Ureter (tissue), 1 donor: ENCODE measurements at places on chromosomes 6 and 20. TPM values are rescaled to one million over a fixed set of nuclear protein-coding genes. Genes with fewer than 3 reads are reported as not detected.

DNA sequence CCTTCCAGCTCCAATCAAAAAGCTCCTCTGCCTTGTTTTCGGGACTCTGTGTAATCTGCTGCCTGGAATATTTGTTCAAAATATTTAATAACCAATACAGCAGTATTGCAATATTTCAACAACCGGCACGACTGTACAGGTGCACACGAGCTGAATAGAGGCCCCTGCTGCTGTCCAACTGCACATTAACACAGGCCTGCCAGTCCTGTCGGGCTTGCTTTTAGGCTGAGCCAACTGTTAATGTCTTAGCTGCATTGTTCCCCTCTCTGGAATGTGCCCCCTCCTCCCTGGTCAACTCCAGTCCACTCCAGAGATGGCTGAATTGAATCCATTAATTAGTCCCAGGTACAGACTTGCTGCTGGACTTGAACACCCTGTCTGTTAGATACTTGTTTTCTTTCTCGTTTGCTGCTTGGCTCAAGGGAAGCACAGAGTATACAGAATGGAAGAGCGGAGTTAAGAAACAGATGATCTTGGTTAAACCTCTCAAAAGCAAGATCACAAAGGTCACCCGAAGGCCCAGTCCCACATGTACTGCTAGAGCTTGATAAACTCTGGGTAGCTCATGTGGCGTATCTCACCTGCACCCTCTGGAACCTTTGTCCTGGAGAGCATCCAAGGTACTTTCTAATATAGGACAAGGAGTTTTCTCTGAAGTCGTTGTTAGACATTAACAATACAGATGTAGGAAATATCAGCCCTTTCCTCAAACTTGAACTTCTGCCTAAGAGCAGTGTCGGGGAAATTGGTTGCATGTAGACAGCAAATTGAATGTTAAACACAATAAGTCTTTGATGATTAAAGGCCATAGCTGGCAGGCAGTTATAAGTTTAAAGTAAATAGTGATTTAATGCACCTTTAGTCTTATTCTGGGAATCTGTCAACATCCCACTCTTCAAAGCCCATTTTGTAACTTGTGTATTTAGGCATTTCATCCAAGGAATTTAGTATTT, 31.9 kb downstream of the SHLD1 start:
- DNase-seq: no peak

TNF gene
- total RNA-seq: 0.36 TPM

GRCh38 chr6:30244560-30244959, 31.4 kb upstream of the TRIM26 start:
- DNase-seq: no peak

PERP gene
- total RNA-seq: 95.5 TPM

- no peak for DNase-seq
Observed at GRCh38 chr20:63217706-63218105, 1.8 kb upstream of the YTHDF1 start.

SLC22A2 gene
- total RNA-seq: not detected
